Adrenal gland (tissue), 19 donors: ENCODE measurements at places on chromosomes 3 and 15. TPM values are rescaled to one million over a fixed set of nuclear protein-coding genes. Genes with fewer than 3 reads are reported as not detected.

The EPHA6 gene
- total RNA-seq = not detected

The SI gene
- total RNA-seq = not detected

The PLIN1 gene
- total RNA-seq = 3.6 TPM

The SLITRK3 gene
- not detected for total RNA-seq

The CCK gene
- 0.69 TPM for total RNA-seq

The CACNA2D2 gene
- 0.55 TPM for total RNA-seq

The QARS1 gene
- 263 TPM for total RNA-seq

The MUC13 gene
- total RNA-seq = not detected

The NCKIPSD gene
- 26.1 TPM for total RNA-seq

The TLR9 gene
- not detected for total RNA-seq

The NR2E3 gene
- total RNA-seq = 0.11 TPM

The ADAMTS9 gene
- total RNA-seq = 15.2 TPM

The SLC9C1 gene
- not detected for total RNA-seq

The CHST2 gene
- 3.5 TPM for total RNA-seq

The DOCK3 gene
- total RNA-seq = 2.6 TPM

The MUC20 gene
- 8.9 TPM for total RNA-seq

The CCR9 gene
- total RNA-seq = not detected

The STAB1 gene
- total RNA-seq = 340 TPM

The ITPKA gene
- total RNA-seq = 12.4 TPM

The MAP3K13 gene
- total RNA-seq = 46.0 TPM

The GOLGA8O gene
- not detected for total RNA-seq

The REC114 gene
- not detected for total RNA-seq

The MOBP gene
- total RNA-seq = not detected

The RLBP1 gene
- not detected for total RNA-seq

The SECISBP2L gene
- total RNA-seq = 62.7 TPM

The C3orf80 gene
- total RNA-seq = 0.39 TPM

The CPNE4 gene
- total RNA-seq = 0.54 TPM

The OR5AC2 gene
- not detected for total RNA-seq

The GOLGA8M gene
- total RNA-seq = not detected

The TPRG1 gene
- 3.9 TPM for total RNA-seq

The SERP1 gene
- 117 TPM for total RNA-seq

The STIMATE gene
- 19.0 TPM for total RNA-seq

The AGBL1 gene
- not detected for total RNA-seq

The XCR1 gene
- total RNA-seq = 0.17 TPM

The PLSCR5 gene
- not detected for total RNA-seq

The EPHB3 gene
- total RNA-seq = 0.52 TPM

The CP gene
- 6.4 TPM for total RNA-seq

The OIP5 gene
- 2.6 TPM for total RNA-seq

The NTRK3 gene
- total RNA-seq = 1.9 TPM

The OCA2 gene
- total RNA-seq = not detected

The SYNPR gene
- total RNA-seq = 1.4 TPM

The ANKRD63 gene
- total RNA-seq = not detected
